Neural progenitor cell (in vitro differentiated cells): ENCODE measurements at places on chromosomes 6 and 20.
A peak's percentile ranks its signal among the peaks of the same experiment; 100 is the strongest.

DNA sequence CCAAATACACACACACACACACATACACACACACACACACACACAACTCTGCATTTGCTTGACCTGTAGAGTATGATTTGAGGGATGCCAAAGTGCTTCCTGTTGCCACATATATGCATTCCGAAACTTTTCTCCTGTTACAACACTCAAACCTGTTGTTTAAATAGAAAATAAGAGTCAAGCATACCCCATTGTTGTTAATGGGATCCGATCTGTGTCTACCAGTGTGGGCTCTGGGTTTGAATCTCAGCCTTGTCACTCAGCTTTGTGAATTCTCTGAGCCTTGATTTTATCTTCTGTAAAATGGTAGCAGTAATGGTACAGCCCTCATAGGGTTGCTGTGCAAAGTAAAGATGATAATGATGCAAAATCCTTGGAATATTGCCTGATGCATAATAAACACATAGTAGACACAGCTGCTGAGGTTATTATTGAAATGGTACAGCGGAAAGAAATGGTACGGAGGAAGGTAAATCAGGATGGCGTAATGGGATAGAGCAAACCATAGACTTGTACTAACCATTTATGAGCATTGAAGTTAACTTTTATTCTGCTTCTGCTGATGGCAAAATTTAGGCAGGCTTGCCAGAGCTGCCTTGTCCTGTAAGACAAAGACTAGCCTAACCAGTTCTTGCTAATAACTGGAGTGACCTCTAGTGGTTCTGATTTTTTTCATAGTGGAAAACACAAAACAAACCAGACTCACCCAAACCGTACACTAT, 113.5 kb upstream of the PHACTR1 start:
- no peak overlapping the region for H3K27ac ChIP-seq
- DNase-seq: peak; percentile 63
- H3K4me1 ChIP-seq: peaks cover 21% of the 10 kb centered on the region
- no peaks in the 10 kb centered on the region for H3K36me3 ChIP-seq

DNA sequence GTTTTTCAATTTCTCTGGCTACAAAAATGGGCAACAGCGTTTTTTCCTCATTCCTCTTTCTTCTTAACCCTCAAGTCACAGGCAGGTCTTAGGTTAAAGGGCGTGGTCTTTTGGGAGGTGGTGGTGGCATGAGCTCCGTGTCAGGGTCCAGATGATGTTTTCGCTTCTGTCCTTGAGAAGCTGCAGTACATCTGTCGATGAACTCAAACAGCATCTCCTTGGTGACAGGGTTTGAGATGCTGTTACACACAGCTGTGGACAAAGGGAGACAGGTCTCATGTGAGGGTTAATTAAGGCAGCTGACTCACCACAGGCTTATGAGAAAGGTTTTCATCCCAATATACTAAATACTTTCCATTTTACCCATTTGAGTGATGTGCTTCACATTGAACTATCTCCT, 350.8 kb downstream of the RNGTT start:
- DNase-seq: no peak
- H3K27me3 ChIP-seq: no peaks in the 10 kb centered on the region
- H3K27ac ChIP-seq: no peak overlapping the region

GRCh38 chr20:51327251-51327841, 215.2 kb downstream of the NFATC2 start:
- peaks cover 6% of the 10 kb centered on the region for H3K4me1 ChIP-seq
- no peak for DNase-seq
- H3K36me3 ChIP-seq: no peaks in the 10 kb centered on the region

DNA sequence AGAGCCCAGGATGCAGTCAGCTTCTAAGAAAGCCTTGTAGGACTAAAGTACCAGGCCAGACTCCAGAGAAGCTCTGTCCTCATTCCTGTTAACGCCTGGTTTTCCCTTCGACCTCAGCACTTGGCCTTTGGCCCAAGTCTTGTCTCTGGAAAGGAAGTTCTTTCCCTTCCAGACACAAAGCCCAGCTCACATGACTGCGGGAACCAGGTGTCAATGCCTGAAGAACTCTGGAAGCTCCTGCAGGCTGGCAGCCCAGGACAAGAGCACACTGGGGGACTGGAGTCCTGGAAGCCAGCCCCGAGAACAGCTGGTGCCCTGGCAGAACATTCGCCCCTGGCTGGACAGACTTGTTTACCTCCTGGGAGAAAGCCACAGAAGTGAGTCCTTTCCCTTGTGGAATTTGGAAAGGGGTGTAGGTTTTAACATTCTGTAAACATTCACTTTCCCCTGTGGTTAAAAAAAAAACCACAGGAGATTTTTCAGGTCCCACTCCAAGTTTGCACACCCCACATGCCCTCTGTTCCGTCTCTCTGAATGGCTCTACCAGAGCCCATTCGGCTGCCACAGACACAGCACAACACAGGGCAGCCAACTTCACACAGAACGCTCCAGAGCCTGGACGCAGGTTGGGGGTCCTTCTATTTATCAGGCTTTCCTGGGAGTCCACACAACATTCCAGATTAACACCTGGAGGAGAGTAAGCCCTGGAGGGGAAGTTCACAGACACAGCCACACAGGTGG, 18.1 kb downstream of the ACSS1 start:
- H3K27ac ChIP-seq: no peak overlapping the region
- no peaks in the 10 kb centered on the region for H3K27me3 ChIP-seq
- H3K36me3 ChIP-seq: no peaks in the 10 kb centered on the region
- H3K4me1 ChIP-seq: no peaks in the 10 kb centered on the region
- no peak for DNase-seq

GRCh38 chr6:107154801-107155160, 39.5 kb upstream of the BEND3 start:
- peaks cover 24% of the 10 kb centered on the region for H3K4me1 ChIP-seq
- peak; percentile 4 for DNase-seq
- H3K27ac ChIP-seq: peak overlapping the region; percentile 39
- H3K36me3 ChIP-seq: no peaks in the 10 kb centered on the region
- no peaks in the 10 kb centered on the region for H3K27me3 ChIP-seq
- peak overlapping the region; percentile 7 for H3K4me3 ChIP-seq

DNA sequence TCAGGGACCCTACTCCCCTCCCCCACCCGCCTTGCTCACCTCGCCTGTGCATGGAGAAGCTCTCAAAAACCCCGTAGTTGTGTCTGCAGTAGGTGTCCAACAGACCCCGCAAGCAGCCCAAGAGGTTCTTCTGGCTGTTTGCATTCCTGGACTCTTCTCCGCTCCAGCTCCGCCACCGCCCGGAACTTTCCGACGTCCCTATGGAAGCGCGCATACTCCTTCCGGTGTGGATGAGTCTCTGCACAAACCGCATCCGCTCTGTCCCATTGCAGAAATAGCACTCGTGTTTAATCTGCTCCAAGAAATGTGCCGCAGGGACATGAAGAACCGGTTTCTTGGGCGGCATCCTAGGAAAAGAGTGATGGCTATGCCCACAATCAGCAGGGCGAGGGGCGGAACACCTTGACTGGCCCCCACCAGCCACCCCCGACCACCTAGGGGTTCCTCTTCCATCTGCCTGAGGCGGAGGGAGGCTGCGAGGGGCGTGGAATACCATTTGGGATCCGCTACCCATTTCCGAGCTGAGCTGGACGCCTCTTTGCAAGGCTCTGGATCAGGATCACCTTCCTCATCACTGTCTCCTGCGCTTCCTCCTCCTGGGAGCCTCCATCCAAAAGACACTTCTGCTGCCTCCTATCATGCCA, 20.2 kb downstream of the HLA-DRA start:
- no peak overlapping the region for H3K4me3 ChIP-seq
- no peaks in the 10 kb centered on the region for H3K4me1 ChIP-seq
- DNase-seq: no peak
- no peaks in the 10 kb centered on the region for H3K27me3 ChIP-seq

- no peaks in the 10 kb centered on the region for H3K36me3 ChIP-seq
- no peak overlapping the region for H3K27ac ChIP-seq
- H3K4me1 ChIP-seq: peaks cover 18% of the 10 kb centered on the region
- H3K27me3 ChIP-seq: no peaks in the 10 kb centered on the region
Measured at GRCh38 chr6:109238396-109238795, 143.1 kb downstream of the CEP57L1 start.

- H3K36me3 ChIP-seq: no peaks in the 10 kb centered on the region
- peaks cover 15% of the 10 kb centered on the region for H3K4me1 ChIP-seq
- H3K27ac ChIP-seq: no peak overlapping the region
- DNase-seq: no peak
Measured at GRCh38 chr6:90003069-90003795, 109.0 kb downstream of the GJA10 start.

DNA sequence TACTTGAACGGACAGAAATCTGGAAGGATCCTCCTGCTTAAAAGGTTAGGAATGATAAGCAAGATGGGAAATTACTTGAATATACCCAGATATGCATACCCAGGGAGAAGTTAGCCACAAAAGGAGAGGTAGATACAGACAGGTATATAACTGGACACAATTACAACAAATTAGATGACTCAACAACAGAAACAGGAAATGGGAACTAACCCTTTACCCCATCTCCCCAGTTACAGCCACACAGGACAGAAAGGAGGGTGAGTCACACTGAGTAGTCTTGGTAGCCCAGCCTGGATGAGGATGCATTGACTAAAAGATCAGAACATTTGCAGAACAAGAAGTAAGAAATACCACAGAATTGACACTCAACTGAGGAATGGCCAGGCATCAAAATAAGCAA, 61.2 kb downstream of the C6orf52 start:
- DNase-seq: no peak
- H3K27ac ChIP-seq: no peak overlapping the region
- no peaks in the 10 kb centered on the region for H3K27me3 ChIP-seq
- no peaks in the 10 kb centered on the region for H3K4me1 ChIP-seq
